Muscle of leg (tissue), 16 donors: ENCODE measurements at places on chromosomes 16 and 17.

- no peak for DNase-seq
These were observed 5.6 kb downstream of the CHD3 start for GRCh38 chr17:7894226-7894625.

GRCh38 chr16:14369734-14370598, 260.1 kb downstream of the PARN start:
- DNase-seq, result peak; percentile 25

DNA sequence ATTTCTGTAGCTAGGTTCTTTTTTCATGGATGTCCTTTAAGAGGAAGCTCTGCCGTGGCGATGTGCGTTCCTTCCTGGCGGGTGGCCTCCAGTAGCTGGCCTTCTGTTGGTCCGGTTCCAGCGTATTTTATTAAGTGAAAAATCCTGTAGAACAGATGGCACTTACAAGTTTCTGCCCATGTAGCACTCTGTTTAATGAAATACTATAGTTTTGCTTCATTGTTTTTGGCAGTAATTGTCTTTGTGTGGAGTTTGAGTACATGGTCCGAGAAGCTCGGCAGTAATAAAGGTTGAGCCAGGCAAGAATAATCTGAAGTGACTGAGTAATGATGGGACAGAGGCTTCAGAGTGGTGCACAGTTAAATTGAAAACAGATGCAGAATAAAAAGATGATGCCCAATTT, 20.4 kb downstream of the USP10 start:
- DNase-seq, result peak; percentile 34

DNA sequence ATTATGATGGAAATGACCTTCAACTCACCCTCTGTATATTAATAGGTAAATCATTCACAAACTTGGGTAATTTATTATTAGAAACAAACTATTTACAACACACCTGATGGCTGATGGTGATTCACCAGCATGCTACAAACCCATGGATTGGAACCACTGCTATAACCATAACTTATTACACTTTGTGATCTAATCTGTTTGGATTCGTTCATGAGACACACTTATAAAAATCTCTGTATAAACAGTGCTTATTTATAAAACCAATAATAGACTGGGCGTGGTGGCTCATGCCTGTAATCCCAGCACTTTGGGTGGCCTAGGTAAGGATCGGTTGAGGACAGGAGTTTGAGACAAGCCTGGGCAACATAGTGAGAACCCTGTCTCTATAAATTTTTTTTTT, 16.0 kb downstream of the SMIM36 start:
- no peak for DNase-seq

GRCh38 chr17:79878329-79878947, 39.2 kb upstream of the CBX4 start:
- no peak for DNase-seq

DNA sequence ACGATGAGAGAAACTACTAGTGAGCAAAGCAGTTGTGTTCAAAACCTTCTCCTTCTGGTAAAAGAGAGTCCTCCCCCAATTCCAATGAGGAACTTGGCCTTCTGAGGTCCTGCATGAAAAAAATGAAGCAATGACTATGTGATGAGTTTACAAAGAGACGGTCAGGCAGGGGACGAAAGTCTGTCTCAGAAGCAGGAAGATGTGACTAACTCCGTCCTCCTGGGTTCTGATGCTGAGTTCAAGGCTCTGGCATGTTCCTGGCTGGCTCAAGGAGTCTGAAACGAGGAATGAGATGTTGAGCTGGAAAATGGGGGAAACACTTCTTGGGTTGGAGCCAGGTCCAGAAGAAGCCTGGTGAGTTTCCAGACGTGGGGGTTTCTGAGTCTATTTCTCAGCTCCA, 129.6 kb downstream of the CPPED1 start:
- DNase-seq, result no peak

DNA sequence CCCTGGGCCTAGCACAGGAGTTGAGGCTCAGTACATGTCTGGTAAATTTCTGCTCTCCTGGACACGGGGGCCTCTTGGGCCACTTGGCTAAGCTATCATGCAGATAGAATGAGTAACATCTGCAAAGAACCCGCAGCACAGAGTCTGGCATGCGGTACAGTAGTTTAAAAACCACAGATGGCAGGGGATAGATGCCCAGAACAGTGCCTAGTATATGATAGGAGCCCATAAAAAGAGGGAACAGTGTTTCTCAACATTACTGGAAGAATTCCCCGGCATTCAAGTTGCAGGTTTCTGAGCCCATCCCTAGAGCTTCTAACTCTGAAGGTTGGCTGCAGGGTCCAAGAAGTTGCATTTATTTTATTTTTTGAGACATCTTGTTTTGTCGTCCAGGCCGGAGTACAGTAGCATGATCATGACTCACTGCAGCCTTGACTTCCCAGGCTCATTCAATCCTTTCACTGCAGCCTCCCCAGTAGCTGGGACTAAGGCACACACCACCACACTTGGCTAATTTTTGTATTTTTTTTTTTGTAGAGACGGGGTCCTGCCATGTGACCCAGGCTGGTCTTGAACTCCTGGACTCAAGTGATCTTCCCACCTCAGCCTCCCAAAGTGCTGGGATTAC, 5.8 kb downstream of the CDIPT start:
- no peak for DNase-seq

- peak; percentile 49 for DNase-seq
These were observed at the start of gene HOXB13 for GRCh38 chr17:48728232-48729231. Gene HOXB13, minus strand, starts transcription at chr17:48728750. Its CDS starts 157 bp downstream, at chr17:48728593.

GRCh38 chr17:16944334-16945135, 27.4 kb downstream of the TNFRSF13B start:
- DNase-seq, result no peak

GRCh38 chr17:82103553-82104451, 5.8 kb upstream of the FASN start:
- peak; percentile 76 for DNase-seq

DNA sequence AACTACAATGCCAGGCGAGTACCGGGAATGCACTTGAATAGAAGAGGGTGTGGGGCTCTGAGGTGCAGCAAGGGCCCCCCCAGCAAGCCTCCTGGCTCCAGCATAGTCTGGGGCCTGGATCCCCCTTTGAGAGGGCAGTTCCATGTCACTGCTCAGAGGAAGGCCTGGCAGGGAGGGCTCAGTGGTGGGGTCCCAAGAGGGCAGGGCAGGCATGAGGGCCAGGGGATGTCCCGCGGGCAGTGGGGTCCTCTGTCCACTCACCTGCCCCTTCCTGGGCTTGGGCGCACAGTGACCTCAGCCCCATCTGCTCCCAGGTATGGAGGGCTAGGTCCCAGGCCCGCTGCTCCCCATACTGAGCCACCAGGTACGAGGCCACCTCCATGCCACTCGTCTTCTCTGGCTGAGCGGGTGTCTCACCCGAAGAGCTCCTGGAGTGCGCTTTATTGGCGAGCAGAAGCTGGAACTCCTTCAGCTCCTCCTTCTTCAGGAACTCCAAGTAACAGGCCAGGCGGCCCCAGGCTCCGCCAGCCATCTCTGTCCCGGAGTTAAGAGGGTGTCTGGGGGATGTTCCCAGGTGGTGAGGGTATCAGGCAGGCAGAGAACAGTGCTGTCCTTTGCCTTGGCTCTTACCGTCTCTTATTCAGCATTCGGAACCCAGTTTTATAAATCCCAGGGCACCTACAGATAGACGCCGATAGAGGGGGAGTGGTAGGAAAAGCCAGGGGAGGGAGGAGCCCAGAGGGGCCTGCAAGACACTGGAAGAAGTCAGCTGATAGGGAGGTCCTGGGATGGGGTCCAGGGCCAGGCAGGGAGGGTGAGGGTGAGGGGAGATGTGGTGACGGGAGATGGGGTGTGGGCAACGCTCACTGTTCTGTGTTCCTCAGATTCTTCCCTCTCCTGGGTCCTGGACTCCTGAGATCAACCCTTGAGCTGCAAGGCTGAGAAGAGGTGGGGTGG, 605 bp downstream of the NLRP1 start:
- DNase-seq, result peak; percentile 25

GRCh38 chr17:33200587-33200986, 92.5 kb downstream of the ASIC2 start:
- DNase-seq, result peak; percentile 9

DNA sequence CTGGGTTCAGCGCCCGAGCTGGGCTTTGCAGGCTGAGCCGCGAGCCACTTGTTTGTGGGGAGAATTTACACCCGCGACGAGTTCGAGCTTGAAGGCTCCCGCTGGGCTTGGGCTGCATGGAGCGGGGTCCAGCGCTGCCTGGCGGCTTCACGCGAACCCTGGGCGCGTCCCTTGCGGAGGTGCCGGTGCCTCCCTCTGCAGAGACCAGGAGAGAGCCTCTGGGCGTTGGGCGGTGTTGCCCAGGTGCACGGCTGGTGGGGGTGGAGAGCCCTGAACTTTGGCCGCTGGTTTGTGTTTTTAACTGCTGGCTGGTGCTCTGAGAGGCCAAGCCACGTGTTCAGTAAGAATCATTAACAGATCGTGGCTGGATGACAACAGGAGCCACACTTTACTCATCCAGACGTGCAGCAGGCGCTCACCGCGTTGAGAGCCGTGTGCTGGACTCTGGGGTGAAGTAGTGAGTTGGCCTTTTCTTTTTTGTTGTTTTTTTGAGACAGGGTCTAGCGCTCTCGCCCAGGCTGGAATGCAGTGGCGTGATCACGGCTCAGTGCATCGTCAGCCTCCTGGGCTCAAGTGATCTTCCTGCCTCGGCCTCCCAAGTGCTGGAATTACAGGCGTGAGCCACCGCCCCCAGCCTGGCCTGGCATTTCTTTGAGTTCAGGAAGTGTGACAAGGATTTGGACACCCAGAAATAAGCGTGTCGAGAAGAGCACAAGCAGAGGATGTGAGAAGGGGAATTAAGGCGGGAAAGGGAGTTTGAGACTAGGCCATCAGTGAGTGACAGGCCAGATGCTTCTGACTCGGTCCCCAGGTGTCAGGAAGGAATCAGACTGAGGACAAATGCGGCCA, 827 bp downstream of the CDK10 start:
- no peak for DNase-seq

GRCh38 chr16:85361441-85362118, 249.3 kb upstream of the CIBAR2 start:
- no peak for DNase-seq

DNA sequence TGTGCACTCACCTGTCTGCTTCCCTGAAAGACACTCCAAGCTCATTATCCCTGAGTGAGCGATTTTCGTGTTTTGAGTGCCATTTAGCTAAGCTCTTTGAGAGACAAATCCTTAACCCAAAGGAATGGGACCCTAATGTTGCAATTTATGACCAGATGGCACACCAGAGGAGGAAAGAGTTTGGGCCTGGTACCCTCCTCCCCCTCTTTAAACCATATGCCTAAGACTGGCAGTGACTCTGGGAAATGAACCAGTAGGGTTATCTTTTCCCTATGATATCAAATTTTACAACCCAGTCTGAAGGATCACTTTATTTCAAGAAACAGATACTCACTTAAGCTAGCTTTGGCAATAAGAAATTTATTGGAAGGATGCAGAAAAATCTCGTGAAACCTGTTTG, 550.4 kb downstream of the TOX3 start:
- no peak for DNase-seq

DNA sequence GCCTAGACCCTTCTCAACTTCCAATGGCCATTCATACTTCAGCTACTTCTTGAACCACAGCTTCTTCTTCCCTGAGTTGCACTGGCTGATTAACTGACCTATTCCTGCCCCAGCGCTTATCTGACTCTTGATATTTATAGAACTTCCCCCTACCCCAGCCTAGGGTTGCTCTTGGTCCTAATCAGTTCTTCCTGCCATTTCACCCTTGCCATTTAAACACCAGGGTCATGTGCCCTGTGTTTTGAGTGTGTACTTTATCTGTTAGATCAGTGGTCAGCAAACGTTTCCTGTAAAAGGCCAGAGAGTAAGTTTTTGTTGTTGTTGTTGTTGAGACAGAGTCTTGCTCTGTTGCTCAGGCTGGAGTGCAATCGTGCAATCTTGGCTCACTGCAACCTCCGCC, 82.4 kb upstream of the COX10 start:
- no peak for DNase-seq

- no peak for DNase-seq
These were observed 57.6 kb downstream of the RAI1 start for GRCh38 chr17:17738901-17739300.

DNA sequence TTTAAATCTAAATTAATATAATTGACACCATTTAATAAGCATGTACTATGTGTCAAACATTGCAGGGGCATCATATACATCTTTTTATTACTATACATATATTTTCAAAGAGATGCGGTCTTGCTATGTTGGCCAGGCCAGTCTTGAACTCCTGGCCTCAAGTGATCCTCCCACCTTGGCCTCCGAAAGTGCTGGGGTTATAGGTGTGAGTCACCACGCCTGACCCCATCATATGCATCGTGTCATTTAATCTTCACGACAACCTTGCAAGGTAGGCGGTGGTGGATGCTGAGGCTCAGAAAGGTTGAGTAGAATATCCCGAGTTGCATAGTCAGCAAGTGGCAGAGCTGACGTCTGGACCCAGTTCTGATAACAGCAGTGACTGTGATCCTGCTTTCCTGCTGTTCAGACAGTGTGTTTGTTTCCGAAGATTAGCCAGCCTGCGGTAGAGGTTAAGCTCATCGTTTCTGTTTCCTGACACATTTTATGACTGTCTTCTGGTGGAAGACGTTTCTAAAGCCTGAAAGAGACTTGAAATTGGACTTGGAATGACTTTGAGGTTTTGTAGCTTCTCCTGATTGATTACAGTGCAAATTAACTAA, 316.6 kb downstream of the SNX29 start:
- no peak for DNase-seq

- no peak for DNase-seq
These were observed 96.2 kb downstream of the PRKCA start for GRCh38 chr17:66398617-66399016.

DNA sequence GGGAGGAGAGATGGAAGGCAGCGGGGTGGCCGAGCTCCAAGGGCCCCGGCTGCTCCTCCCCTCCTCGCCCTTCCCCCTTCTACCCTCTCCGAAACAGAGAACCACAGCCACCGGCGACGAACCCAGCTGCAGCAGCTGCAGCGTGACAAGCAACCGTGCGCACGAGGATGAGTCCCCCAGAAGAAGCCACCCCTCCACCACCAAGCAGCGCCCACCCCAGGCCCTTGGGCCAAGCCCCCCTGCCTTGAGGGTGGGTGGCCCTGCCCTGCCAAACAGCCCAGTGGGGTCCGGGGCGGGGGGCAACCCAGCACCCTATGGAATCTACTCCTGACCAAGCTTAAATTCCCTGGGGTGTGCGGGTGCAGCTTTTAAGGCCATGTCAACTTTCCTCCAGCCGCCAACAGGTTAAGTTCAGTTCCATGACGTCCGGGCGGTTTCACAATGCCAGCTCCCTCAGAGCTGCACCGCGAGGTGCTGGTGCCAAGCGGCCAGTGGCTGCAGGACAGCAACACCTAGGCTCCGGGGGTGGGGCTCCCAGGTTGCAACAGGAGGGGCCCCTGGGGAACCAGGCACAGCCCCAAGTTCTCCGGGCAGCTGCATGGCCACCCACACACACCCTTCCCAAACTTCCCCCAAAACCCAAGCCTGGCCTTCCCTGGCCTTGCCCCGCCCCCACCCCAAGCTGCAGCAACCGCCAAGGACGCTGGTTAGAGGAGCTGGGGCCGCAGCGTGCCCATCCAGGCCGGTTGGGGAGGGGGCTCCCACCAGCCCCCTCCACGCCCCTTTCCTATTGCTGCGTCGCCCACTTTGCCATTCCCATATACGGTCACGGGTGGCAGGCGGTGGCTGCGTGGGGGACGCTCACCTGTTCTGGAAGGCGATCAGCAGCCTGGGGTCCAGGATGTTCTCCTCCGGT, 2.0 kb downstream of the CBX4 start:
- peak; percentile 72 for DNase-seq
